ENCODE measurements at places on chromosomes 4 and X.

DNA sequence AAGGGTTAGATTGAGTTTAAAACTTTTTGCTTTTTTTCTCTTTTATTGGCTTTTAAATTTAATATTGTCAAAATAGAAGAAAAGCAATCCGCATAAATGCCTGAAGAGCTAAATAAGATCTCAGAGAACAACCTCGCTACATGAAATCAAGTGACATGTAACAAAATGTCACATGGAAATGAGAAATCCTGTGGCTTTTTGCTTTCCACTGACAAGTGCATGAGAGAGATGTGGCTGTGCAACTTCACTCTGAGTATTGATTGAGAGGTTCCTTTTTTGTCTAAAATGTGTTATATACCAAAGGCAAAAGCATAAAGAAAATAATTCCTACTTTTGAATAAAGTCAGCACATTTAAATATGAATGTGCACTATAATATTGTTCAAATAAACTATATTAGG, 263.5 kb downstream of the MAPK10 start:
- DNase-seq = no peak

GRCh38 chr4:113633467-113633866, 128.1 kb downstream of the CAMK2D start:
- DNase-seq = no peak

GRCh38 chr4:157128395-157128794, 52.4 kb downstream of the GLRB start:
- DNase-seq = no peak

DNA sequence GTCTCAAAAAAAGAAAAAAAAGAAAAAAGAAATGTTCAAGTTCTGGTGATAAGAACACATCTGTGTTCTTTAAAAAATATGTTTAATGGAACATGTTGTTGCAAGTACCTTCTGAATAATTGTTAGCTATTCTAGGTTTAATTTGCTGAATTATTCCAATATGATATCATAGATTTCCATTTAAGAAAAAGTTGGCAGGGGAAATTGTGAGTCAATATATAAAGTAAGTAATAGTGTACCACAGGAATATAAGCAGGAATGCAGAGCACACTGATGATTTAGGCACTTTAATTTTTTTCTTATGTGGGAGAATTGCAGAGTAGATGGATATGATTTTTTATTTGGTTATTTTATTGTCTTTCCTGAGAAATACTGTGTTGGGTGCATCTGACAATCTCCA, 190.7 kb downstream of the RPA4 start:
- DNase-seq = no peak

DNA sequence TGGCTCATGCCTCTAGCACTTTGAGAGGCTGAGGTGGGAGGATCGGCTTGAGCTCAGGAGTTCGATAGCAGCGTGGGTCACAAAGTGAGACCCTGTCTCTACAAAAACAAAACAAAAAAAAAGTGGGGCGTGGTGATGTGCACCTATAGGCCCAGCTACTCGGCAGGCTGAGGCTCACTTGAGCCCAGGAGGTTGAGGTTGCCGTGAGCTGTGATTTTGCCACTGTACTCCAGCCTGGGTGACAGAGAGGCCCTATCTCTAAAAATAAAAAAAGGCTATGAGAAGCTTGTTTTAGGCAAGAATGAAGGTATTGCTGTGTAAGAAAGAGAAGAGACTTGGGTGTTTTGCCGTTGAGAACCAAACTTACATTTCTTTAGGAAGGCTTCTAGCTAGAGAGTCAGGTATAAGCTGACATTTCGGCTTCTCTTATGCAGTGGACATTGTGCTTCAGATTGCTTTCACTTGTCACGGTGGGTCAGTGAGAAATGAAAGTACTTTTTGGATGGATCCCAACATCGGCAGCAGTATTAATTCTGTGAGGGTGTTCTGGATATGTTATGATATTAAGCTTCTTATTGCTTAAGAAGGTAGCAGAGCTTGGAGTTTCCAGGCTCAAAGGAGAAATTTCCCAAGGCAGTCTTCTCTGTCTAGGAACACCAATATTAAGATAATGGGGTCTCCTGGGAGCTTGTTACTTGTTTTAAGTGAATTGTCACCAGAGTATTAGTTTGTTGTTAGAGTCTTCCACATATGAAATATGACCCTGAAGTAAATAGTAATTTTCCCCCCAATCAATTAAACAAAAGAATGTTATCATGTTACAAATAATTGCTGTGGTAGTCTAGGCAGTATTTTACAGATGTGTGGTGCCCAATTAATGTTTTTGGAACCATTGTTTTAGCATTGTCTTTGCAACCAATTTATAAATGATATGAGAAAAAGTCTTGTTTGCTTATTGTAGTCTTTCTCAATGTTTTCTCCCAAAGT, 17.6 kb downstream of the TMEM131L start:
- DNase-seq = no peak

- no peak for DNase-seq
Measured at GRCh38 chr4:39883646-39884045, 94.1 kb downstream of the PDS5A start.

DNA sequence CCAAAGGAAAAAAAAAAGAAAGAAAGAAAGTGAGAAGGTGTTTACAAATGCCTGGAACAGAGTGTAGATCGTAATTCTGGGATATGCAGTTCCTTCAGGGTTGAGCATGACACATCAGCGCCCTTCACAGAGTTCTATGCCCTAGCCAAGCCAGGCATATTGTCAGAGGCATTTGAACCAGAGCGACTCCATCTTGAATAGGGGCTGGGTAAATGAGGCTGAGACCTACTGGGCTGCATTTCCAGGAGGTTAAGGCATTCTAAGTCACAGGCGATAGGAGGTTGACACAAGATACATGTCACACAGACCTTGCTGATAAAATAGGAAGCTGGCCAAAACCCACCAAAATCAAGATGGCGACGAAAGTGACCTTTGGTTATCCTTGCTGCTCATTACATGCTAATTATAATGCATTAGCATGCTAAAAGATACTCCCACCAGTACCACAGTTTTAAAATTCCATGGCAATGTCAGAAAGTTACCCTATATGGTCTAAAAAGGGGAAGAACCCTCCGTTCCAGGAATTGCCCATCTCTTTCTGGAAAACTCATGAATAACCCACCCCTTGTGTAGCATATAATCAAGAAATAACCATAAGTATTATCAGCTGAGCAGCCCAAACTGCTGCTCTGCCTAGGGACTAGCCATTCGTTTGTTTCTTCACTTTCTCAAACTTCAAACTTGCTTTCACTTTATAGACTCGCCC, 23.5 kb upstream of the LRBA start:
- DNase-seq = no peak

GRCh38 chrX:526295-527224, 104.0 kb upstream of the SHOX start:
- DNase-seq = no peak

- peak; percentile 69 for DNase-seq
Measured at GRCh38 chr4:108029016-108029720, 39.5 kb downstream of the HADH start.

GRCh38 chrX:136725441-136726104, 55.2 kb downstream of the ARHGEF6 start:
- no peak for DNase-seq

DNA sequence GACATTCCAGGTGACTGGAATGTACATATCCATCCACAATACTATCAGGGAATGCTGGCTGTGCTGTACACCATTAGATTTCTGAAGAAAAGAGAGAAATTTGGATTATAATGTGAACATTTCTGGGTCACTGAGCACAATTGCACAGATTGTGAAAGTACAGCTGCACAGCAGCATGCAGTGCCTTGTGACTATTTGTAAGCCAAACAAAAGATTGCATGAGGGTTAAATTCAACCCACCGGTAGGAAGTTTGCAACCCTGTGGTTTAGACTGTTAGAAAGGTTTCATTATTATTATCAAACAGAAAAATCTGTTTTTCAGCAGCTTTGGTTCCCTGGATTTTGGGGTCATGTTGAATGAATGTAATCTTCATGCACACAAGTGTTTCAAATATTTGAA, 24.5 kb downstream of the DDIT4L start:
- DNase-seq = no peak

- no peak for DNase-seq
Measured at GRCh38 chr4:6355052-6355451, 85.4 kb downstream of the WFS1 start.

- no peak for DNase-seq
Measured at GRCh38 chr4:26181616-26182015, 139.2 kb upstream of the RBPJ start.

DNA sequence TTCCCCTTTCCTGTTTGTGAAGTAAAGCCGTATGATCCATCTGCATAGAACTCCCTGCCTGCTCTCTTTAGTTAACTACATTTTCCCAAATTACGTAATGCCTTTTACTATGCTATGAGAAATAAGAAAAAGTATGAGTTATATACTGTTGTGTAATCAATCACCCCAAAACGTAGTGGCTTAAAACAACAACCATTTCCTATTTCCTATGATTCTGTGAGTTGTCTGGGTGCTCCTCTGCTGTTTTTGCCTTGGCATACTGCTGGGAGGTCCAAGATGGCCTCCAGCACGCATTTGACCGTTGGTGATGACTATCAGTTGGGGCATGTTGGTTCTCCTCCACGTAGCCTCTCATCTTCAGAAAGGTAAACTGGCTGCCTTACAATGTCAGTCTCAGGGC, 39.8 kb downstream of the BBS12 start:
- DNase-seq = no peak

DNA sequence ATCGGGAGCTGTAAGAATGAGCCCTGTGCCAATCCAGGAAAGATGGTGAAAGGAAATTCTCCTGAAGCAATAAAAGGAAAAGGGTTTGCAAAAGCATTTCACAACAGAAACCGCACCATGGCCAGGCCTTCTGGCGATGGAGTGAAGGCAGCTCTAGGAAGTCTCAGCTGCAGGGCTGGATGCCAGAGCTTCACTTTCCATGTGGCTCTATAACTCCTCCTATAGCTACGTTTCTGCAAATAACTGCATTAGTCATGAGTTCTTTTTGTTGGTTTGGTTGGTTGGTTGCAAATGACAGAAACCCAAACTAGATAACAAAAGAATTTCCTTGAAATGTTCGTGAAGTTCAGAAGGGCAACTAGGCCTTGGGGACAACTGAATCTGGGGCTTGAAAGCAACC, 84.6 kb downstream of the RELL1 start:
- no peak for DNase-seq

DNA sequence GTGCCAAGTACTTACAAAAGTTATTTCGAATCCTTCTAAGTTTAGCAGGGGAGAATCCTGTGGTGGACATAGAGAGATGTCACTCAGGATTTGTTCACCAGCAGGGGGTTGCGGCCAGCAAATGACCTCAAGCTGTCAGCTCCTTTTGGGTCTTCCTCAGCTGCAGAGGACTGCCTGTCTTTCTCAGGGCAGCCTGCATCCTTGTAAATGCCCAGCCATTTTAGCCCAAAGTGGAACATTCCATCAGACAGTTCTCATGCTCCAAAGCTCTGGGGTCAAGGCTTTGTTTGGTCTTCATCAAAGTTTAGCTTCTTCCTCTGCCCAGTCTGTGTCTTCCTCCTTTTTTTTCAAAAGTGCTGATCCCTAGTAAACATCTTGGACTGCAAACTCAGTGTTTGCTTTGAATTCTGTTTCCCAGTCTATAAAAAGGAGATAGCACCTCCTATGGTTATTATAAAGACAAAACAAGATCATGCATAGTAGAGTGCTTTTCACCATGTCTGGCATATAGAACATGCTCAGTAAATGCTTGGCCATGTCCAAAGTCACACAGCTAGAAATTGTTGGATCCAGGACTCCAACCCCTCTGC, 156.4 kb upstream of the GATB start:
- no peak for DNase-seq

- DNase-seq = no peak
Measured at GRCh38 chr4:20084488-20084887, 167.2 kb upstream of the SLIT2 start.

DNA sequence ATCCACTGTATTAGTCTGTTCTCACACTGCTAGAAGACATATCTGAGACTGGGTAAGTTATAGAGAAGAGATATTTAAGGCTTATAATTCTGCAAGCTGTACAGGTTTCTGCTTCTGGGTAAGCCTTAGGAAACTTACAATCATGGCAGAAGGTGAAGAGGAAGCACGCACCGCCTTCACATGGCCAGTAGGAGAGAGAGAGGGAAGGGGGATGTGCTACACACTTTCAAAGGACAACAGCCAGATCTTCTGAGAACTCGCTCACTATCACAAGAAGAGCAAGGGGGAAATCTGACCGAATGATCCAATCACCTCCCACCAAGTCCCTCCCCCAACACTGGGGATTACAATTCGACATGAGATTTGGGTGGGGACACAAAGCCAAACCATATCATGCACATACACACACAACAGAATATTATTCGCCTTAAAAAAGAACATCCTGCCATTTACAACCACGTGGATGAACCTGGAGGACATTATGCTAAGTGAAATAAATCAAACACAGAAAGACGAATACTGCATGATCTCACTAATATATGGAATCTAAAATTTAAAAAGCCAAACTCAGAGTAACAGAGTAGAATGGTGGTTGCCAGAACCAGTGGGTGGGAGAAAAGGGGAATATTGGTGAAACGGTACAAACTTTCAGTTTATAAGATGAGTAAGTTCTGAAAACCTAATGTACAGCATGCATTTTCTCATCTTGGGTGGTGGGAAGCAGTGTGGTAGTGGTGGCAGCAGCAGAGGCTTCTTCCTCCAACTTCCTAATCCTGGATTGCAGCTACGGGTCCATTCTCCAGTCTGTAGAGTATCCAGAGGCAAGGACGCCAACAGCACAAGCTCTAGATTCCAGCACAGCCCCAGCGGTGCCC, 12.8 kb downstream of the FRYL start:
- no peak for DNase-seq

DNA sequence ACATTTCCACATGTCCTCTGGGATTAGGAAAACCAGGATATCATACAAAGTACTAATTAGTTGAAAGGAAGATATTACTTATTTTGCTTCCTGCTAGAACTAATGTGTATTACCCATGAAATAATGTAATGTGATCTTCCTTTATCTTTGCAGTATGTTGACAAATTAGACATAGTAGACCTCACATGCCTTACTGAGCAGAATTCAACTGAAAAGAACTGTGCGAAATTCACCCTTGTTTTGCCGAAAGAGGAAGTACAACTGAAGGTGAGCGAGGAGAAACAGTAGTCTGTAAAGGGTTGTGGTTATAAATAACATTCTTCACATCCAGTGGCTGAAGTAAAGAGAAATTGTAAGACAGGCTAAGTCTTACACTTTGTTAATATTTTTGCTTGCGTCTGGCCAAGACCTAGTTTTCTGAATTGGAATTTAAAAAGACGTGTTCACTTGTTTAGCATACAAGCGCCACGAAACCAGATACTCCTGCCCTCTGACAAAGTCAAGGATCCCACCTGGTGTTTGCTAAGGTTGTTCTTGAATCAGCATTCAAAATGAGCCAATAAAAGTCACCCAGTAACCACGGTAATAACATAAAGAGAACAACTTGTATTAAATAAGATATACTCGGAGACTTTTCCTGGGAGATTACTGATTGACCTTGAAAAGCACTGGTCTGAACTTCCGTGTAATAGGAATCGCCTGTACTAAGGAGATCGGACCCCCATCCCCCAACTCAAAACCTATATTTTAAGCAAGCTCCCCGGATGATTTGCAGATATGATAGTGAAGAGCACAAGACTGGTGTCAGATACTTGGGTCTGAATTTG, 16.9 kb downstream of the STAP1 start:
- no peak for DNase-seq

GRCh38 chrX:66046612-66047235, 6.8 kb upstream of the VSIG4 start:
- DNase-seq = no peak

Measured in stimulated activated CD4-positive, alpha-beta T cell treated with anti-CD3 and anti-CD28 coated beads, Interleukin-4, amount 100 ng/mL, for 1 hour (primary cell).